ENCODE measurements at places on chromosomes 7 and 10.

DNA sequence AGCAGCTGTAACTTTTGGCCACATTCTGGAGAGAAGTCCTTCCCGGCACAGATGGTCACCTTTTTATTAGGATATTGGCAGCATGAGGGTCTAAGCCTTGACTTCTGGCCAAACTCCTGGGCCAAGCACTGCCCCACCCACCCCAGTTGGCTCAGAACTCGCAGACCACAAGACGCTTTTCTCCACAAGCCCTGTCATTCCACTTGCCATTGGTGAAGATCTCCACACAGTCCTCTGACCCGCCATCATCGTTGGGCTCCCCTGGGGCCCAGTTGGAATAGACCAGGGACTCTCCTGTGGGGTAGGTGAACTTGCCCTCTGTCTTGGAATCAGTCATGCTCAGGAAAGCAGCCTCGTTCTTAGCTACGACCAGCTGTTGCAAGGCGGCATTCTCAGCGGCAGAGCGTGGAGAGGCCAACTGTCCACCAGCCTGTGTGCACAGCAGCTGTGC is 11.2 kb downstream of the SFTPD start:
- DNase-seq = no peak

DNA sequence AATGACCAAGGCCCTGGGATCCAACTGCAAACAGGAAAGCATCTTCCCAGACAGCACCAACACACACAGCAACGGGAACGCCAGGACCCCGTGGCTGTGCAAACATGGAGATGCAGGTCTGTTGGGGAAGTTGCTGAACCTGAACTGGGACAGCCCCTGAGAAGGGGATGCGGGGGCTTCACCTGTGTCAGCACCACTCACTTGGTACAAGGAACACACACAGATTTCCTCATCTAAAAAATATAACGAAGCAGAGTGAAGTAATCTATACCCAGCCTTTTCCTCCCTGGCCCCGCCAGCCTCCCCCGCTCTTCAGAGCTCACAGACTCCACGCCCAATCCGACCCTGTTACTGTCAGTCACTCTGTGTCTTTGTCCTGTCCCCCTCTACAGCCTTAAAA is 93.0 kb downstream of the PTPRN2 start:
- no peak for DNase-seq

- no peak for DNase-seq
Observed at GRCh38 chr7:50640256-50640655, 75.1 kb upstream of the DDC start.

DNA sequence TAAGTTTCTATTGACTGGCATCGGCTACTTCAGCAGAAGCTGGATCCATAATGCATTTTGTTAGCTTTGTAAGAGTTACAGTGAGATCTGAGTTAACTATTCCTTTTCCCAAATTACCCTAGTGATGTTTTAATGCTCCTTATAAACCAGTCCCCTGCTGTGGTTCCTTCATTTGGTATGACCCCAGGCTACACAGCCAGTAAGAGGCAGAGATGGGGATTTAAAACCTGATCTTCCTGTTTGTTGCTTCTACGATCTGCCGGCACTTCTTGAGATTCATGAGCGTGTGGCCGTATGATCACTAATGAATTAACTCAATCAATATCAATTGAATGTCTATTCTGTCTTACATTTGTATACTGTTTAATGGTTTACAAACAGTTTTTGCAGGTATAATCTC is 86.1 kb downstream of the CACNB2 start:
- DNase-seq = no peak
